ENCODE measurements at places on chromosomes 2 and 18.
A peak's percentile ranks its signal among the peaks of the same experiment; 100 is the strongest.

GRCh38 chr2:241734467-241735208, at the start of gene D2HGDH:
D2HGDH (plus strand) TSS chr2:241734630; CDS start chr2:241735225, 595 bp downstream.
- DNase-seq: peak; percentile 75

DNA sequence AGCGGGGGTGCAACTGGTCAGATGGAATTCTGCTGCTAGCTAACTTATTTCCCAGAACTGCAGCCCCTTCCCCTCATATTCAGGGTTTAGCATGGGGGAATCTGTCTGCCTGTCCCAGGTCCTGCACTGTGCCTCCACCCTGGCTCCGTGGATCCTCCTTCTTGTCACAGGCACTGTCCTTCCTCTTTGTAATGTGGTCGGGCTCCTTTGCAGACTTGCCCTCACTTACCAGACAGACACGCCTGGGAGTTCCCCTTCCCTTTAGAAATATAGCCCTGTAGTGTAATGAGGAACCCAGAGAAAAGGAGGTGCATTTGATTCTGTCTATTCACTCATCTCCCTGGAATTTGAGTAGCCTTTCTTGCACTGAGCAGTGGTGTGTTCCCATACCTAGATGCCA, 108.7 kb downstream of the TRIM43 start:
- no peak for DNase-seq

- DNase-seq: no peak
Observed at GRCh38 chr18:25146512-25146910, 205.5 kb downstream of the ZNF521 start.

DNA sequence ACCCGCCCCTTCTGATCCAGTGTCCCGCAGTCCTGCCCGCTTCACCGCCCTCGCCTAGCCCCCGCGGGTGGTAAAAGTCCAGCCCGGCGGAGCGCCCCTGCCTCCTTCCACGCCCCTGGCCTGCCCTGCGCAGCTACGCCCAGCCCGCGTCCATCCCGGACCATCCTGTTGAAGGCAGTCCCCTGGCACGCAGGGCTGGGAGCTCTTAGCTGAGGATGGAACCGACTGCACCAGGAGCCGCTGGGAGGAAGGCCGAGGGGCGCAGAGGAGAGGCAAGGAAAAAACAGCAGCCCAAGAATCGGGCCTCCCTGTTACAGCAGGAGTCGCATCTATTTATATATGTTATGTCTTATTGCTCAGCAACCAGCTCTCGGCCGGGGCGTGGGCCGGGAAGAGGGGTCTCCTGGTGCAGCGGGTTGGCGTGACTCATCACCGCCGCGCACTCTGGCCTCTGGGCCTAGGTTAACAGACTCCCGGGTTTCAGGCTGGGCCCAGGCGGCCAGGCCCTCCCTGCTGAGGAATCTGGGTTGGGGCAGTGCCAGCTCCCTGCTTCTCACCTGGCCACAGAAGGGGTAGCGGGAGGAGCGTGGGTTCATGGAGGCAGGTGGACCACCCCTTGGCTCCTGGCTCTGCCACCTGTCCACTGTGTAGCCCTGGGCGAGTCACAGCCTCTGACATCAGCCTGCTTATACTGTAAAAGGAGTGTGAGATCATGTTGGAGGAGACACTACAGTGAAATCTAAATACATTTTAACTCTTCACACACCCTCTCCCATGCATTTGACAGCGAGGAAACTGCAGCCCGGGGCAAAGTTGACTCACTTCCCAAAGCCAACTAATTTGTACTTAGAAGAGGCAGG, 13.4 kb upstream of the MAP3K2 start:
- DNase-seq: peak; percentile 17

- no peak for DNase-seq
Observed at GRCh38 chr2:128550389-128550788, 231.7 kb upstream of the HS6ST1 start.

GRCh38 chr2:12397854-12398253, 318.9 kb upstream of the TRIB2 start:
- DNase-seq: no peak

DNA sequence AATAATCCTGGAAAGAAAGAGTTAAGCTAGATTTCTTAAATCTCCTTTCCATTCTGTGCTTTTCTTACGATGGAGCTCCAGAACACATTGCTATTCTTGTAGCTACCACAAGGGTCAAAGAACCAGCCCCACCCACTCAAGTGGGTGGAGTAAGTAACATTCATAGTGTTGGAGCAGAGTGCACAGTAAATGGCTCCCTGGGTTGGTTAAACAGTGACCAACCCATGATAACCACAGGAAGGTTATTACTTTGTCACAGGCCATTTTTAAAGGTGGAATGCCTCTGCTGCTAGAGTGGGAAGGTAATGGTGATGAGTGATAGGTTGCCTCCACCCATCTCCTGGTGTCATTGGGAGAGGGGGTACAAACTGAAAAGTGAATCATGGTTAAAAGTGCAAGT, 13.9 kb downstream of the ARPC2 start:
- peak; percentile 41 for DNase-seq

DNA sequence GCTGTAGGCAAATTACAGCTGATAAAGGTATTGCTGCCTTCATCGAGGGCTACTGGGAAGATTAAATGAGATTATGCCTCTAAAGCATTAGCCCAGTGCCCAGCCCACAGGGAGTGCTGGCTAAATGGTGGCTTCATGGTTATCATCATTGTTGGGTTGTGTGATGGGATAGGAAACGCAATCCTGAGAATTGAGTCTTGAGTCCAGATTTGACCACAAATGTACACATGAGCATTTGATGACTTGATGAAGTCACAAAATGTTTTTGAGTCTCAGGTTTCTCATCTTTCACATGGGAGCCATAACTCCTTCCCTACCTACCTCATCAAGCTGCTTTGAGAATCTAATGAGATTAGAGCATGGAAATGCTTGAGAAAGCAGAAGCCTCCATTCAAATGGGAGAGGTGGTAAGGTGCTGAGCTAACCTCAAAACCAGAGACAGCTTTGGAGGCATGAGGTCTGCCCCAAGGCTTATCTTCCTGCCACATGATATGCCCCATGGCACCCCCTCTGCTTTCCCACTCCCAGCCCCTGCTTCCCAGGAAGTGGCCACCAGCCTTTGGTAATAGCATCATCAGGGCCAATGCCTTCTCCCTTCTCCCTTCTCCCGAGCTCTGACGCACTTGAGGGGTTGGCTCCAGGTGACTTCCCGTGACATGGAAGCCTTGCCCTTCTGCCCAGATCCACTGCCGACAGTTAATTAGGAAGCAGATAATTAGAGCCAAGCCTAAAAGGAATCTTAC, 149.4 kb upstream of the EPAS1 start:
- DNase-seq: no peak

GRCh38 chr2:160484859-160485520, 8.6 kb downstream of the RBMS1 start:
- no peak for DNase-seq

DNA sequence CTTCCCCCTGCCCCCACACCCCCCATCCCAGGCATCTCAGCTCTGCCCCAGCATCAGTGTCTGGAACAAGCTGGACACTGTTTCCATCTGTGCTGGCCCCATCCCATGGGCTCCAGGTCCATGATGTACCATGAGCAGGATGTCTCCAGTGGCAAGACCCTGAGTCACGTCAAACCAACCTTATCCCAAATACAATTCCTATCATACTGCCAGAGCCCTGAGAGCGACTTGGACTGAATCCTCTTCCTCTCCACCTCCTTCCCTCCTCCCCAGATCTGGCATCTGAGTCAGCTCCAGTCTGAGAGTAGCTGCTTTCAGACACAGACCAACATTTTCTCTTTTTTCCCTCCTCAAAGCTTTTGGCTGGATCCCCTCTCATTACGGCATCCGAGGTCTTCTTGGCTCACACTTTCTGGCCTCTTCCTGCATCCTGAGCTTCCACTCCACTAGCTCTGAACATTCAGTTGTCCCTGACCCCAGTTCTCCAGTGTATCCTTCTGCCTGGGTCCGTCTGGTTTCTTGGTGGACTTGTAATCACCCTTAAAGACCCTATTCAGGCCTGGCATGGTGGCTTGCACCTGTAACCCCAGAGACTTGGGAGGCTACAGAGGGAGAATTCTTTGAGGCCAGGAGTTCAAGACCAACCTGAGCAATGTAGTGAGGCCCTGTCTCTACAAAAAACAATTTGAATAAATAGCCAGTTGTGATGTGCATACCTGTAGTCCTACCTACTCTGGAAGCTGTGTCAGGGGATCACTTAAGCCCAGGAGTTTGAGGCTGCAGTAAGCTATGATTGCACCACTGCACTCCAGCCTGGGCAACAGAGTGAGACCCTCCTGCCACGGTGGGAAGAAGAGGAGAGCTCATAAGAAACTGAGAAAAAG, 68.3 kb downstream of the ACKR3 start:
- no peak for DNase-seq

DNA sequence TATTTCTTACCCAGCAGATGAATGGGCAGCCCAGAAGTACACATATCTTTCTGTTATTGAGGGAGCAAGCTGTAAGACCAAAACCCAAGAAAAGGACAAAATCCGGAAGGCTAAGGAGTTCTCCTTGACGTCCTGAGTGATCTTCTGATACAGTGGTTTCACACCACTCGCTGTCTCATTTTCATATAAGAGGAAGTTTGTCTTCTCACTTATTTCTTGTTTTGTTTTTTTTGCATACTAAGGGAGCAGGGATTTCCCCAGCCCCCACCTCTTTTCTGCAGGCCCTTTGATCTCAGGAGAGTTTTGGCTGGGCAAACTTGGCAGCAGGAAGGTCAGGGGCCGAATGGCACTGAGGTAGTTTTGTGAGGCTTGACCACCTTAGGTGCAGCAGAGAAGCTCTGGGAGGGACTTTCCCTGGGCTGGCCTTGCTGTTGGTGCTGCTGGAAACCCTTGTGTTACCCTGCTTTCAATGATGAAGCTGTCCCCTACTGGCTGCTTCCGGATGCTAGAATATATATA, 13.3 kb downstream of the CHRNA1 start:
- DNase-seq: no peak

DNA sequence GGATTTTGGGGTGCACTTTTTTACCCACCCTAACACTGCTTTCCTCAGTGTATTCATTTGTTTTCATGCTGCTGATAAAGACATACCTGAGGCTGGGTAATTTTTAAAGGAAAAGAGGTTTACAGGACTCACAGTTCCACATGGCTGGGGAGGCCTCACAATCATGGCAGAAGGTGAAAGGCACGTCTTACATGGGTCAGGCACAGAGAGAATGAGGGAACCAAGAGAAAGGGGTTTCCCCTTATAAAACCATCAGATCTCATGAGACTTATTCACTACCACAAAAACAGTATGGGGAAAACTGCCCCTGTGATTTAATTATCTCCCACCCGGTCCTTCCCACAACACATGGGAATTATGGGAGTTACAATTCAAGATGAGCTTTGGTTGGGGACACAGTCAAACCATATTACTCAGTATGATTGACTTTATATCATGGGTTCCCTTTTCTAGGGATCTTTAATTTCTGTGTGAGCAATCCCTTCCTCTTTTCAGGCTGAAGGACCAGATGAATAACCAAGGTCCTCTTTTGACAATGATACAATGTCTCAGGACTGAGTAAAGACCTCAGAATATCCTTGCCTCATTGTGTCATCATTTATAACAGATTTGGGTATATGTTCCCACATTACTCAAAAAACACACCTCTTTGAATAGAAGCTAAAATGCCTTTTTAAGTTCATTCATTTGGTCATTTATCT, 100.1 kb upstream of the TRIB2 start:
- no peak for DNase-seq

DNA sequence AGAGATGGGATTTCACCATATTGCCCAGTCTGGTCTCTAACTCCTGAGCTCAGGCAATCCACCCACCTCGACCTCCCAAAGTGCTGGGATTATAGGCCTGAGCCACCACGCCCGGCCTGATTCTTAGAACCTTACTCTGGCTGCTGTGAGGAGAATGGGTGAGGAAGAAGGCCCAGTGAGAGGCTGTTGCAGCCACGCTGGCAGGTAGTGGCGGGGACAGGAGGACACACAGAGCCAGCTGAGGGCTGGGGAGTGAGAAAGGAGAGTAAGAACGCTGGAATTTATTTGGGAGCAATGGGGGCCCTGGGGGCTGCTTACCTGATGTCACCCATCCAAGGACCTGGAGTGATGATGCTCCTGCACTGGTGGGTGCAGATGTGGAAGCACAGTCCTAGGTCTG, 153.8 kb upstream of the SIX3 start:
- no peak for DNase-seq

DNA sequence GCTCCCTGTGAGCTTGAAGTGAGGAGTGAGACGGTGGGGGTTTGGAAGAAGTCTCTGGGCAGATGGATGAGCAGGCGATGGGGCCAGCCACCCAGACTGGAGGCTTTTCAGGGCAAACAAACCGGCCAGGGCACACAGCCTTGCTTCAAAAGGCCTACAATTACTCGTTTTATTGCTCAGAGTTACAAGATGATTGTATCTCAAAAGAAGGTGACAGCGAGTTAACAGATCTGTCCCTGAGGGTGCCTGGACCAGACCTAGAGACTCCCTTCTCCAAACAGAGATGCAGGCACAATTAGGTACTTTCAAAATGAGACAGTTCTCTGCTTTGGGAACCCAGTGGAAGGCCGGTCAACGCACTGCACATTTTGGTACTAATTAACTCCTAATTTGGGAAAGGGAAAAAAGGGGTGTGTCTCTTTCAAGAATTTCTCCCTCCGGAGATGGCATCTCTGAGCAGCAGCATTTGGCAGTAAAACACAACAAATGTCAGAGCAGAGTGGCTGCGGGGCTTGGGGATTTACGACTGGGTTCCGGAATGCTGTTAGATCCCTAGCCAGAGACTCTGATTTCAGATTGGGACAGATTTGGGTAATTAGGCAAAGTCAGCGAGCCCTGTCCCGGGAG, 226.7 kb downstream of the TTC32 start:
- DNase-seq: no peak

GRCh38 chr2:150391779-150392178, 95.7 kb downstream of the RND3 start:
- DNase-seq: no peak

GRCh38 chr2:191927319-191927867, 80.5 kb upstream of the CAVIN2 start:
- DNase-seq: peak; percentile 74

DNA sequence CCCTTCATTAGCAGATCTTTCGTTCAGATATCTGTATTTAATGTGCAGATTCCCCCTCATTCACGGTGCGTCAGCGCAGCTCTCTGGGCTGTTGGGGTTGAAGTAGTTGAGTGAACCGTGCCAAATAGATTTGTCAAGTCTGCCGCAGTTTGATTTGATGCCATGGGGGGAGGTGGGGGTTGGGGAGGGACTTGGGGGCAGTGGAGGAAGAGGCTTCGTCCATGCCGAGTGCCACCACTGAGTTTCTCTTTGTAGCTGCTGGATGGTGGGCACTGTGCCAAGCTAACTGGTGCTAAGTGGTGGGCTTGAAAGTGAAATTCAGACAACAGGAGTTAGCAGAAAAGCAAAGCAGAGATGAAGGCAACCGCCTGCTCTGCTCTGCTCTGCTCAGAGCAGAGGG, 47.9 kb downstream of the NRP2 start:
- no peak for DNase-seq

- no peak for DNase-seq
Observed at GRCh38 chr2:10267036-10267435, 35.7 kb upstream of the HPCAL1 start.

DNA sequence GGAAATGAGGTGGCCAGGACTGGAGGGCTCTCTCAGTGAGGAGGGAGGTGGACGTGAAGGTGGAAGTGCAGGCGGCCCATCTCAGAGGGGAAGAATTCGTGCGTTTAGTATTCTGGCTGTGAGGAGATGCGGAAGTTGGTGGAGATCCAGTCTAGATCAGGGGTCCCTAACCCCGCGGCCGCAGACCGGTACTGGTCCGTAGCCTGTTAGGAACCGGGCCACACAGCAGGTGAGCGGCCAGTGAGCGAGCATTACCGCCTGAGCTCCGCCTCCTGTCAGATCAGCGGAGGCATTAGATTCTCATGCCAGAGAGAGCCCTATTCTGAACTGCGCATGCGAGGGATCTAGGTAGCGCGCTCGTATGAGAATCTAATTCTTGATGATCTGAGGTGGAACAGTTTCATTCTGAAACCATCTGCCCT, 1.6 kb upstream of the FHOD3 start:
- no peak for DNase-seq
